ENCODE measurements at places on chromosomes 4 and X. TPM values are rescaled to one million over a fixed set of nuclear protein-coding genes. Genes with fewer than 3 reads are reported as not detected.

- no peak overlapping the region for H3K4me3 ChIP-seq
- H3K4me1 ChIP-seq: no peaks in the 10 kb centered on the region
- DNase-seq: no peak
Observed at GRCh38 chr4:189600718-189601435, 339.8 kb upstream of the FRG1 start.

DNA sequence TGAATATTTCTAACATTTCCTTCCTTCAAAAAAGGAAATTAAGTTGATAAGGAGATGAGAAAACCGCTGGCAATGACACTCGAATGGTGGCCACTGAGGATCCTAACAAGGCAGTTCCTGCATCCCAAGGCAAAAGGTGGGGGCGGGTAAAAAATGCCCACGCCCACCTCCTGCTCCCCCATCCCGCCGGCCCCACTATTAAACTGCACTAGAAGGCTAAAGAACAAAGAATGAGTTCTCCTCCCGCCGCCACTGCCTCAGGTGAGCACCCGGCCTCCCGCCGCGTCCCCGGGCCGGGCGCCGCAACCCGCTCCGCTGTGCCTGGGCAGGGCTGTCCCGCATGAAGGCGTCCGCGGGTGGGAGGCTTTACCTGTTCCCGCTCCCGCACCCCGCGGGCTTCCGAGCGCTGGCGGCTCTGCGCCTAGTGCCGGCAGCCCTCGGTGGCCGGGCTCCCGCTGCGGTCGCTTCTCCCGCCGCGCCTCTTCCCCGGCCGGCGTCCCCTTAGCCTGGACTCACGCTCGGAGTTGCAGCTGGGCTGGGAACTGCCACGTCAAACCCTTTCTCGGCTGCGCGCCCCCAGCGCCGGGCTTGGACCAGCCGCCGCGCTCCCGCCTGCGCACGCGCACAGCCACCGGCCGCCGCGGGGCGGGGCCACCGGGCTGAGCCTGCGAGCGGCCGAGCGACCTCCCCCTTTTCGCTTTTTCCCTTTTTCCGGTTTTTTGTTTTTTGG lies at the start of gene SEC24D:
Gene SEC24D (minus strand): TSS at position 556 of the 730 bp plus-strand sequence. CDS start 2,430 bp downstream, outside the sequence.
- H3K27ac ChIP-seq: peak within 1 kb of the TSS; percentile 100
- H3K4me3 ChIP-seq: peak within 1 kb of the TSS; percentile 99
- no peaks in the 10 kb centered on the region for H3K27me3 ChIP-seq

DNA sequence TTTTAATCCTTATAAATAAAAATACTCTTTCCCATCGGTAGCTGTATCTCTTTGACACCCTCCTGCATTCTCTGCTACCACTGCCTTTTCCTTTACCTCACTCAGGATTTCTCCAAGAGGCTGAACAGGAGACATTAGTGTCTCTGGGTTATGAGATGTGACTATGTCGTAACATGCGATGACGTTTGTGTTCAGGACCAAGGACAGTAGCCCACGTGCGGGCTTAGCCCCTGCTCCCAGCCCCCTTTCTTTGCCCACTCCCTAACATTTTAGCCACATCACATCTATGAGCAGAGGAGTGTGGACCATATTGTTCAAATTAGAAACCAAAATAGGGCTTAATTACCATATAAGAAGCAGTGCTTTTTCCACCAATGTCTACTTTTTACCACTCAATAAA lies 369.3 kb downstream of the FBXW7 start:
- DNase-seq: peak; percentile 35
- no peak overlapping the region for H3K27ac ChIP-seq
- H3K27me3 ChIP-seq: no peaks in the 10 kb centered on the region
- H3K36me3 ChIP-seq: no peaks in the 10 kb centered on the region

- H3K36me3 ChIP-seq: no peaks in the 10 kb centered on the region
- H3K4me1 ChIP-seq: peaks cover 37% of the 10 kb centered on the region
Observed at GRCh38 chrX:24154490-24155034, 5.0 kb downstream of the ZFX start.

DNA sequence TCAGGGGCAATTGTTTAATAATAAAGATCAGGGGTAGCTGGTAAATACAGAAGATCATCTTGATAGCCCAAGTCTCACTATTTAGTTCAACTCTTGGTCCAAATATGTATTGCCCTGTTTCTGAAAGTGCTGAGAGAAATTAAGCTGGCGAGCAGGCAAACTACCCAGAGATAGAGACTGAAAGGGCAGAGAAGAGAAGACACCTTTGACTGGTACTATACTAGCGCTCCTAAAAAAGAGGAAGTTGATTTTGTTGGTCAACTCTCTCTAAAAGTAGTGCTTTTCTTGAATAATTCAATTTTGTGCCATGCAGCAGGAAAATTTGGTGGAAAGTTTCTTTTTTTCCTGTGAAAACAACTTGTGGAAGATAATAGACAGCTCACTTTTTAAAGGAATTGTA lies 64.0 kb downstream of the IGSF1 start:
- no peak overlapping the region for H3K4me3 ChIP-seq
- H3K27me3 ChIP-seq: no peaks in the 10 kb centered on the region
- H3K27ac ChIP-seq: no peak overlapping the region
- no peaks in the 10 kb centered on the region for H3K4me1 ChIP-seq

DNA sequence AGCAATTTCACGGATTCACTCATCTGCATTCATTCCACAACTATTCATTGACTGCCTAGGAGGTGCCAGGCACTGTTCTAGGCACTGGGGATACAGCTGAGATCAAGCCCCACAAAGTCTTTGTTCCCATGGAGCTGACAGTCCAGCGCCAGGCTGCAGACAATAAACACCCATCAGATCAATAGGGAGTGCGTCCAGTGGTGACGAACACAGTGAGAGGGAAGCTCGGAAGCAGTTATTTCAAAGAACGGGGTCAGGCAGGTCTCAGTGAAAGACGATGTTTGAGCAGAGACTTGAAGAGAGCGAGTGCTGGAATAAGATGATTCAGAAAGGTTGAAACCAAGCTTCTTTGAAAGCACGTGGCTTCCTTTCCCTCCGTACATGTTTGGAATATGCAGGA lies 167.2 kb downstream of the EVC2 start:
- H3K4me3 ChIP-seq: no peak overlapping the region
- H3K36me3 ChIP-seq: no peaks in the 10 kb centered on the region
- DNase-seq: no peak
- H3K27me3 ChIP-seq: no peaks in the 10 kb centered on the region
- H3K4me1 ChIP-seq: no peaks in the 10 kb centered on the region

DNA sequence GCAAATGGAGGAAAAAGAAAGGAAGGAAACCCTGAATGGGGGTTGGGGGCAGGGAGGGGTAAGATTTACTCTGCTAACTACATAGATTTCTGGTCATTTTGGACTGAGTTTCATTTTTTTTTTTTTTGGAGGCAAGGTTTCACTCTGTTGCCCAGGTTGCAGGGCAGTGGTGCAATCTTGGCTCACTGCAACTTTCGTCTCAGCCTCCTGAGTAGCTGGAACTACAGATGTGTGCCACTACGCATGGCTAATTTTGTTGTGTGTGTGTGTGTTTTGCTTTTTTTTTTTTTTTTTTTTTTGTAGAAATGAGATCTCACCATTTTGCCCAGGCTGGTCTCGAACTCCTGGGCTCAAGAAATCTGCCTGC lies 223.5 kb downstream of the APBB2 start:
- H3K27ac ChIP-seq: peak overlapping the region; percentile 92
- peaks cover 70% of the 10 kb centered on the region for H3K4me1 ChIP-seq
- DNase-seq: peak; percentile 67
- no peaks in the 10 kb centered on the region for H3K27me3 ChIP-seq

GRCh38 chr4:168279556-168279955 lies 39.0 kb downstream of the DDX60 start:
- no peak overlapping the region for H3K27ac ChIP-seq
- no peaks in the 10 kb centered on the region for H3K4me1 ChIP-seq
- no peaks in the 10 kb centered on the region for H3K27me3 ChIP-seq
- DNase-seq: no peak
- H3K36me3 ChIP-seq: no peaks in the 10 kb centered on the region
- no peak overlapping the region for H3K4me3 ChIP-seq

DNA sequence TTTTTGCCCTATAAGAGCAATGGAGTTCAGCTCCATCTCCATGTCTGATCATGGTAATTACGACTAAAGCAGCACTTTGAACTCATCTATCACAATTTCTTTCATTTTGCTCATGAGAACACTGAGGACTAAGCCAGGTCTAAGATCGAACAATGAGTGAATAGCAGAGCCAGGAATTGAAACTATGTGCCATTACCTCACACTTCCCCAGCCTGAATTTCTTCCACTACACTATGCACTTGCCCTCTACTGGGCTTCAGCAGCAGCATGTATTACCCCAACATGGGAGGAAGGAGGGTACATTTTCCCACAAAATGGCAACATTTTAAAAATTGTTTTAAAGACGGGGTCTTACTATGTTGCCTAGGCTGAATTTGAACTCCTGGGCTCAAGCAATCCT lies 274.7 kb upstream of the FGF13 start:
- no peaks in the 10 kb centered on the region for H3K27me3 ChIP-seq
- H3K36me3 ChIP-seq: no peaks in the 10 kb centered on the region
- 0 out of 2 replicates have a peak overlapping the region, but pooled peaks have one; percentile 15 for H3K27ac ChIP-seq
- H3K4me1 ChIP-seq: peaks cover 20% of the 10 kb centered on the region

- peaks cover 38% of the 10 kb centered on the region for H3K4me1 ChIP-seq
- peak; percentile 78 for DNase-seq
- H3K36me3 ChIP-seq: peaks cover 14% of the 10 kb centered on the region
- H3K4me3 ChIP-seq: peak overlapping the region; percentile 82
- peak overlapping the region; percentile 57 for H3K27ac ChIP-seq
Observed at GRCh38 chr4:20254511-20255250, 3.0 kb downstream of the SLIT2 start.

GRCh38 chrX:100994352-100995281 lies 25.1 kb downstream of the ARL13A start:
- DNase-seq: peak; percentile 43
- H3K4me3 ChIP-seq: no peak overlapping the region
- H3K36me3 ChIP-seq: peaks cover 3% of the 10 kb centered on the region

DNA sequence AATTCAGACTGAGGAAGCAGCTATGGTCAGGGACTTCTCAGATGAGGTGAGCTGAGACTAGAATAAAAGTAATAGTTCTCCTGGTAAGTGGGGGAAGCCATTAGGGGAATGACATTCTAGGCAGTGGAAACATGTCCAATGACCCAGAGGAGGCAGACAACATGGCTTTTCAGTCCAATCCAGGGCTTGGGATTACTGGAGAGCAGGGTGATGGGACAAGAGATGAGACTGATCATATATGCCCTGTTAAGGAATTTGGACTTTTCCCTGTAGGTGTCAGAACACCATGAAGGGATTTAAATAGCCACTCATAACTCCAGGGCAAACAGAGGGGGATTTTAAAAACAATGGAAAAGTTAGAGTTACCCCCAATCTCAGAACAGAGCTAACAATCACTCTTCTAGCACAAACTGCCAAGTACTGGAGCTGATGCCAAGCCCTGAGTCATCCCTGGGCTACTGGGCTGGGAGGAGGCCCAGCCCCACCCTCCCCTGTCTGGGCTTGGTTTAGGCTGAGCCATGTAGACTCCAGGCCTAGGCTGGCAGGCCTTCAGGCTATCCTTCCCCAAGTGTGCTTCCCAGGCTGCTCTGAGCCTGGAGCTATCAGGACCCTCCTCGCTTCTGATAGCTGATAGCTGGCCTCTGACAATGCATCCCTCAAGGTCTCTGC lies 22.7 kb upstream of the MSN start:
- H3K27me3 ChIP-seq: no peaks in the 10 kb centered on the region
- no peak overlapping the region for H3K4me3 ChIP-seq
- no peaks in the 10 kb centered on the region for H3K36me3 ChIP-seq
- H3K27ac ChIP-seq: peak overlapping the region; percentile 73

GRCh38 chr4:3073158-3074077 lies 920 bp downstream of the HTT-AS start:
- no peak overlapping the region for H3K27ac ChIP-seq
- no peaks in the 10 kb centered on the region for H3K36me3 ChIP-seq
- DNase-seq: no peak
- H3K4me1 ChIP-seq: peaks cover 18% of the 10 kb centered on the region
- H3K27me3 ChIP-seq: no peaks in the 10 kb centered on the region
- H3K4me3 ChIP-seq: peak overlapping the region; percentile 73

The CT45A10 gene
- not detected for total RNA-seq

Measured in GM23248 (cell line).